Inflammatory macrophage treated with lipopolysaccharide for 4 hours (primary cell): ENCODE measurements at places on chromosomes 12 and 14.

- peak; percentile 71 for DNase-seq
These were observed 59.0 kb upstream of the SCN8A start for GRCh38 chr12:51531978-51532497.

- no peak for DNase-seq
These were observed 104.2 kb downstream of the ADGRD1 start for GRCh38 chr12:131057722-131058515.

DNA sequence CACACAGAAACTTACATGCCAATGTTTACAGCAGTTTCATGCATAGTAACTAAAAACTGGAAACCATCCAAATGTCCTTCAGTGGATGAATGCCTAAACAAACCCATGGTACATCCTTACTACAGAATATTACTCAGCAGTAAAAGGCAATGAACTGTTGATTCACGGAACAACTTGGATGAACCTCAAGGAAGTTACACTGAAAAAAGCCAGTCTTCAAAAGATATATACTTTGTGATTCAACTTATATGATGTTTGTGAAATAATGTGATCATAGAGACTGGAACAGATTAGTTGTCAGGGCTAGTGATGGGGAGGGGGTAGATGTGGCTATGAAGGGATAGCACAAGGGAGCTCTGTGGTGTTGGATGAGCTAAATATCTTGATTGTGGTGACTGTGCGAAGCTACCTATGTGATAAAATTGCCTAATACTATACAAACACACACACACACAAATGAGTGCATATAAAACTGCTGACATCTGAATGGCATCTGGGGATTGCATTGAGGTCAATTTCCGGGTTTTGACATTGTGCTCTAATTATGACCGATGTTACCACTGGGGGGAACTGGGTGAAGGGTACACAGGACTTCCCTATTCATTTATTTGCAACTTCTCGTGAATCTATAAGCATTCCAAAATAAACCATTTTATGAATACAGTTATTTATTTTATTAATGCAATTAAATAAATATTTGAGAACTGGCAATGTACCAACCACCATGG is 94.3 kb downstream of the RIN3 start:
- DNase-seq, result peak; percentile 55

DNA sequence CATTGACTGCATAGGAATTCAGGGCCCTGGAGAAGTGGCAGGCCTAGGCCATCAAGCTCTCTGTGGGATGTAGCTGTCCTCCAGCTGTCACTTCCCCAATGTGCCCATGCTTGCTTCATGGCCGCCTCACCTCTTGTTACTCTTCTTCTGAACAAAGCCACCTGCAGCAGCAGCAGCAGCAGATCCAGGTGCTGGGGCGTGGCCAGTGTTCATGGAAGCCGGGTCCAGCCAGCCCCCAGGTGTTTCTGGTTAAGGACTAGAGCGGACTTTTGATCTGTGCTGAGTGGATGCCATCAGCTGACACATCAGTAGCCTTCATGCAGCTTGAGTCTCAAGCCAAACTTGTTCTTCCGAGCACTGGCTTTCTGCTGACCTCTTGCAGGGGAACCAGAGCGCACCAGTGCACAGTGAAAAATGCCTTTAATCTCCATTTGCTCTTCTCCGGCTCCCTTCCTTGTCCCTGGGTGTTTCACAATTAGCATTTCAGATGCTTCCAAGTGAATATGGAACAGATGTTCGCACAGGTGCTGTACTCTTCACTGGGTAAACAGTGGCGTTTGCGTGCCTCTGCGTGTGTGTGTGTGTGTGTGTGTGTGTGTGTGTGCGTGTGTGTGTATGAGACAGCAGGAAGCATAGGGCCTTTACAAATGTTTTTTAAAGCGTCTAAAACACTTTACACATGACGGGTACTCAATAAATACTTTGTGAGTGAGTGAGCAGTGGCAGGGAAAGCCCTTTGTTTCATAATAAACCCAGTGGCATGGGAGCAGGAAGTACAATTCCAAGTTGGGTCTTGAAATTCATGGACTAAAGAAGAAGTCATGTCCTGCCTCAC is 20.1 kb downstream of the TPCN1 start:
- peak; percentile 84 for DNase-seq

- peak; percentile 58 for DNase-seq
These were observed 27.1 kb downstream of the SLC11A2 start for GRCh38 chr12:50999093-50999492.

- DNase-seq, result no peak
These were observed 659 bp upstream of the FOXJ2 start for GRCh38 chr12:8031872-8032241.

DNA sequence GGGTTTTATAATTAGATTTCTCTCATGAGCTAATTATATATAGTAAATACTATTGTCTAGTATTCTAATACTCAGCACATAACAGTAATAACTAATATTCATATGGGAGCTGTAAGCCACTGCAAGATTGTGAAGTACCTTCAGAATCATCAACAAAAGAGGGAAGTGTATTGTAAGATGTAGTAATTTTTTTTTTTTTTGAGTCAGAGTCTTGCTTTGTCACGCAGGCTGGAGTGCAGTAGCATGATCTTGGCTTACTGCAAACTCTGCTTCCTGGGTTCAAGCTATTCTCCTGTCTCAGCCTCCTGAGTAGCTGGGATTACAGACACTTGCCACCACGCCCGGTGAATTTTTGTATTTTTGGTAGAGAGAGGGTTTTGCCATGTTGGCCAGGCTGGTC is 3.1 kb downstream of the GPR33 start:
- peak; percentile 89 for DNase-seq

DNA sequence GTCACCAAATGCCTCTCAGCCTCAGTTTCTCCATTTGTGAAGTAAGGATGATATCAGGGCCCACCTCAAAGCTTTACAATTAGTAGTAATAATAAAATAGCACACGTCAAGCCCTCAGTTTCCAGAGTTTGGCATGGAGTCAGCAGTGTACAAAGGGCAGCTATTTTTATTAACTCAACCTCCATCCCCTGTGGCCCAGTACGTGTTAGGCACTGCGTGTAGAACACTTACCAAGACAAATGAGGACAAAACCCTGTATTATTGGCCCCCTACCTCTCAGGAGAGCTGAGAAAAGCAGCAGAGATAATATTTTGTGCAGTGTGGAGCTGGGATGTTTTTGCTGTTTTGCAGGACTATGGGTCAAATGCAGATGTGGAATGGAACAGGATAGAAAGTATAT is 280.8 kb downstream of the C12orf75 start:
- no peak for DNase-seq

DNA sequence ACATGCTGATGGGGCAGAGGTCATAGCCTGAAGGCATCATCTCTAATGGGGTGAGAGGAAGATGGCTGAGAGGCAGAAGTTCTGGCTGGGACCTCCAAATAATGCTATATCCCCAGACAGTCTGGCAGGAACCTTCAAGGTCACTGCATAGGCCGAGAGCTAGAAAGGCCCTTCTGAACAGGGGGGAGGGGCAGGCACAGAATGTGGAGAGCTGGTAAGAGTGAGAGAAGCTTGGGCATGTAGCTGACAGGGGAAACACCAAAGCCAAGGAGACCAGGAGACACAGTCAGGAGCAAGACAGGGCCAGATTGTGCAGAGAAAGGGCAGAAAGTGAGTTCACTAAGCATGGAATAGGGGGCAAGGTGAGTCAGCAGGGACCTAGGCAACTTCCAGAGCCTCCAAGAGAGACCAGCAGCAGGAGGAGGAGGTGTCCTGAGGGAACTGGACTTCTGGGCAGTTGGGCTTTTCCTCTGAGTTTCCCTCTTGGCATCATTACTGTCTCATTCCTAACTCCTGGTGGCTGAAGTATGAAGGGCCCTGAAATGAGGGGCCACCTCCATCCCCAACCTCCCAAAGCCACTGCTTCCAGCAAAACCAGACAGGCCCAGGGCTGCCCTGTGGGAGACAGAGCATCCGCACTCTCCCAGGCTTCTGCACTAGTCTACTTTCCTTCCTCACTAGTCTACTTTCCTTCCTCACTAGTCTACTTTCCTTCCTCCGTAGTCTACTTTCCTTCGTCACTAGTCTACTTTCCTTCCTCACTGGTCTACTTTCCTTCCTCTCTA is 17.1 kb downstream of the ANO2 start:
- DNase-seq, result no peak

DNA sequence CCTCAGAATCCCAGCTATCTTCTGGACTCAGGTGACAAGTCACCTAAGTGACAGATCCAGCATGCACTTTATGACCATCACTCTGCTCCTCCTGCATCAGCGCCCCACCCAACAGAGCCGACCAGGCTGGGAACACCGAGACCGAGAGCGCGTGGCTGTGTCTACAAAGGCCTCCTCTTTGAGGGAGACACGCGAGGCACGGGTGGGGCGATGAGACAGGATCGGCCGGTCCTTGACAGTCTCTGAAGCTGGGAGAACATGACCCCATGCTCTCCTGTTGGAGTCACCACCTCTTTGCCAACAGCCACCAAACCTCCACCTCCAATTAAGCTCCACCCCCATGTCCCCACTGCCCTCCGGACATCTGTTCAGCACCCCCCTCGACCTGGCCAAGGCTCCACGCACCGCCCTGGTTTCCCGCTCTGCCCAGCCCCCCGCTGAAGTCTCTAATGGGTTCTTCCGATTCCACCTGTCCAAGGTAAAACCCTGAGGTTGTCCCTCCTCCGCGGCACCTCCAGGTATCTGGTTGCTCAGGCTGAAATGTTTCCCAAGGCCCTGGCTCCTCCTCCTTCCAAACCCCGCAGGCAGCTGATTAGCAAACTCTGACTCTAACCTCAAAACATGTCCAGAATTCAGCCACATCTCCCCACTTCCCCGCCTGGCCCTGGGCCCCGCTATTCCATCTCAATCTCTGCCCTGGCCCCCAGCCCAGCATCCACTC is 31.5 kb downstream of the HSP90AA1 start:
- no peak for DNase-seq

GRCh38 chr12:57101892-57102695 is 9.1 kb downstream of the STAT6 start:
- DNase-seq, result no peak

DNA sequence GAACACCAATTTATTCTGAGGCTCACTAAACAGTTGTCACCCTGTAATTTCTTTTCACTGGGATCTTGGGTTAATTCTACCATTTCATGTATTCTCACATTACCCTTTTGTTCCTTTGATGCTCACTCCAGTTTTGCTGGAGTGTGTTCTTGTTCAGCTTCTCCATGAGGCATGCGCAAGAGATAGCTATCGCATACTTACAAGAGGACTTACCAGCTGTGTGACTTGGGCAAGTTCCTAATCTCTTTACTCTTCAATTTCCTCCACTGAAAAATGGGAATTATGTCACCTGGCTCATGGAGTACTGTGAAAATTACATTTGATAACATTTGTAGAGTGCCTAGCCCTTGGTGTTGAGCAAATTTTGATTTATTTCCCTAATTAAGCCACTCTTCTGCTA is 56.5 kb upstream of the JDP2 start:
- DNase-seq, result no peak

DNA sequence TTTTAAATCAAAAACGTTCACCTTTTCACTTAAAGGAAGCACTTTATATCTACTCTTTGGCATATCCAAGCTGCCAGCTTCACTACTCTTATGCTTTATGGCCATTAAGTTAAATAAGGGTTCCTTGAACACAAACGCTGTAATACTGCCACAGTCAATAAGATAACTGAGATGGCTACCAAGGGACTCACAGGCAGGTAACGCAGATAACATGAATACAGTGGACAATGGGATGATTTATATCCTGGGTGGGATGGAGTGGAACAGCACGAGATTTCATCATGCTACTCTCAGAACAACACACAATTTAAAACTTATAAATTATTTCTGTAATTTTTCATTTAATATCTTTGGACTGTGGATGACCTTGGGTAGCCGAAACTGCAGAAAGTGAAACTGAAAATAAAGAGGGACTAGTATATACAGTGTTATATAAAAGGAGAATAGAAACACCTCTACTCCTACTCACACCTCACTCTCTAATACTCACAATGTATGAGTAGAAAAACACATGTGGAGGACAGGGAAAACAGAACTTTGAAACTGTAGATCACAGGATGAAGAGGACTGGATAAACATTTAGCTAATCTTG is 367.3 kb downstream of the C12orf50 start:
- peak; percentile 20 for DNase-seq

GRCh38 chr12:81329085-81329484 is 251.2 kb downstream of the ACSS3 start:
- peak; percentile 5 for DNase-seq

DNA sequence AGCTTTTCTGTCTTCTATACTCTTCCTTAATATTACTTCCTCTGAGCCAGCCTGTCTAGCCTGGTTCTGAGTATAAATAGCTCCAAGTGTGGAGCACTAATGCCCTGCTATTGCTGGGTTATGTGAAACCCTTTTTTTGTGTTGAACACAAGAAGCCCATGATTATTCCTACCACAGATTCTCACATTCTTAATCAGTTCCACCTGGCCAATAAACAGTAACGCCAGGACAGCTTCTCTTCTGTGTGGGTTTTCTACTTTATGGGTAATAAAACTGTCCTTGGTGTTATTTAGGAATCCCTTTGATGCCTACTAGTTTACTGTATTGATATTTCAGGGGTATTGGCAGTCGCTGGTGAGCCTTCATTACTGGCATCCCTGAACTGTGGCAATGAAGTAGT is 48.9 kb upstream of the LRIG3 start:
- DNase-seq, result no peak

DNA sequence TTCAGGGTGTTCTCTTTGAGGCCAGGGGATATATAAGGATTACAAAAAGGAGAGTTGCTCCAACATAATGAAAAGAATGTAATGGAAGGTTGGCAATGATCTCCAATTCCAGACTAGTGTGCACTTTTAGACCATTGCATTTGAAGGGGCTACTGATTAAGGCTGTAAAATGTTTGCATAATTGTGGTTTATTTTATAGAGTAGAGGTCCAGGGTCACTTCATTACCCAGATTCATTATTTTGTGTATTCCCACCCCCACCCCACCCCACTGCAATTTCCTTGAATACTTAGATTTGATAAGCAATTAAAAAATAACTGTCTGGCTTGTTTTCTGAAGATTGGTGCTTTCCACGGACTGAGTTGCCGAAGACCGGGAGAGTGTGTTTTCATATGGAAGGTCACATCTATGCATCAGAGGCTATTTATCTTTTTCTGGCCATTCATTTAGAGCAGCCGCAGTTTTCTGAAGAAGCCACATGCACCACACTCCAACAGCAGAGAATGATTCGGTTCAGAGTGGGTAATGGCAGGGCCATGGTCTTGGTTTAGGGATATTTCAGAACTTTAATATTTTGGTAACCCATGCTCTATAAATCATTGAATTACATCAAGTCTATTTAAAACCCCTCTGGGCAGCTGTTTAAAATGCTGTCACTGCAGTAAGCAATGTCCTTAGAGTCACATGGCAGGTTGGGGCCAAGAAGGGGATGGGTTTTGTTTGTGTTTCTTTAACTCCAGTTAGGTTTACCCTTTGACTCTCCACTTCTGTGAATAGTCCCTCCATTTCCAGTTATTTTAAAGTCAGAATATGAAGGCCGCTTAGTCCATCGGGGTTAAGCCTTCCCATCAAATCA is 94.6 kb downstream of the TMEM30B start:
- DNase-seq, result no peak
